Muscle of leg (tissue), 16 donors: ENCODE measurements at places on chromosomes 7 and 10.

DNA sequence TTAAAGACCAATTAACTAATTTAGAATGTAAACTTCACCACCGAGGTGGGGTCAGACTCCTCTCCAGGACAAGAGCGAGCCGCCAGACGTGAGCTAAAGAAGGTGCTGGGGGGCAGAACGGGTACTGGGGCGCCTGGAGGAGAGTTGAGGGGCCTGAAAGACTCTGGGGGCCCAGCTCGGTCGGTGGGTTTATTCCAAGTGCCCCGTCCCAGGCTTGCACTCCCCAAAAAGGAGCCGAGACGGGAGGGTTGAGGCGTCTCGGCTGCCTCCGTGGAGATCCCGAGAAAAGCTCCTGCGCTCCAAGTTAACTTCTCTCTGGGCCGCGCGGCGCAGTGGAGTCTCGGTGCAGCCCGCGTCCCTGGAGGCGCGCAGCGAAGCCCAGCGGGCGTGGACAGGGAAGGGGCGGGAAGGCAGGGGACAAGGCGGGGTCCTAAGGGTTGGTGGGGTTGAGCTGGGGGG, 553.3 kb downstream of the TFEC start:
- peak; percentile 40 for DNase-seq

DNA sequence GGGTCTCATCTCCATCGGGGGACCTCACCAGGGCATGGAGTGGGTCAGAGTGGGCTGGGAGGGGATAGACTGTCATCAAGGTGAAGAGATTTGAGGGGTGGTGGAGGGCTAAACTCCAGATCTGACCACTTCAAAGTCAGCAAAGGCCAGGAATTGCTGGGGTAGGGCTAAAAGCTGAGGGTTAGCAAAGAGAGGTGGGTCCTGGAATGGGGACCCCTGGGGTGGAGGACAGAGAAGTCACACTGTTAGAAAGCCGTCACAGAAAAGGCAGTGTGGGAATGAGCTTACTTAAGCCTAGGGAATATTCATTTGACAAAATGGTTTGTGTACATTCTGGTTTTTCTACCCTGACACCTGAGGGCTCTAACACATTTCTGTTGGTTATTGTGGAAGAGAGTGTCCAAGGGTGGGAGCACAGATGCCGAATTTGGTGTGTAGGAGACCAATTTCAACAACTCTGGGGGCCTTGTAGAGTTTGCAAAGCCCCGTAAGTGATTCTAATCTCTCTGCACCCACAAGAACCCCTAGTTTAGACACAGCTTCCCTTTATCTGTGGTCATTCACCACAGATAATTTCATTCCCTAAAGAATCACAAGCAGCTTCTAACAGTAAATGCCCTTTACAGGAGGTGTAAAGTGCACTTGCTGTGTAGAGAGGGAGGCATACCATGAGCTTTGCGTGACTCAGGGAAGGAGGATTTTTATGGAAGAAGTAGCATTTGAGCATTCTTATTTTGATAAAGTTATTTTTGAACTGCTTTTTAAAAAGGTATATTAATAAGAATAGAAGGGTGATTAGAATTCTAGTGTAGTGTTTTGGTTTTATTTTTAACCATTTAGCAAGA, 6.4 kb downstream of the FBH1 start:
- DNase-seq = no peak

DNA sequence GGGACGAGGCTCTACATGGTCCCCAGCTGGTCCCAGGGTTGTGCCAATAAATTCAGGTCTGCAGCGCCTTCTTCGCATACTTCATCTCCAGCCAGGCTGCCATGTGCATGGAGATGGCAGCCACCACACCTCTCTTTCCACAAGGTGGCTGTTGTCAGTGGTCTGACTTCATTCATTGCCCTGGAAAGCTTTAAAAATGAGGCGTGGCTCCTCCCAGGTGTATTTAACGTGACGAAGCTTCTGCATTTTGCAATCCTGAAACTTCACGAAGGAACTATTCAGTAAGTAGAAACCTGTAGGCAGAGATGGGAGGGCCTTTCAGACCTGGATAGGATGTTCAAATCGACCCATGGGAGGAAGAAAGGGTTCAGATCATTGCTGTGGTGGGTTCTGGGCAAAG, 53.7 kb downstream of the PFKFB3 start:
- no peak for DNase-seq

GRCh38 chr10:96743988-96744585, 23.8 kb upstream of the PIK3AP1 start:
- peak; percentile 25 for DNase-seq

DNA sequence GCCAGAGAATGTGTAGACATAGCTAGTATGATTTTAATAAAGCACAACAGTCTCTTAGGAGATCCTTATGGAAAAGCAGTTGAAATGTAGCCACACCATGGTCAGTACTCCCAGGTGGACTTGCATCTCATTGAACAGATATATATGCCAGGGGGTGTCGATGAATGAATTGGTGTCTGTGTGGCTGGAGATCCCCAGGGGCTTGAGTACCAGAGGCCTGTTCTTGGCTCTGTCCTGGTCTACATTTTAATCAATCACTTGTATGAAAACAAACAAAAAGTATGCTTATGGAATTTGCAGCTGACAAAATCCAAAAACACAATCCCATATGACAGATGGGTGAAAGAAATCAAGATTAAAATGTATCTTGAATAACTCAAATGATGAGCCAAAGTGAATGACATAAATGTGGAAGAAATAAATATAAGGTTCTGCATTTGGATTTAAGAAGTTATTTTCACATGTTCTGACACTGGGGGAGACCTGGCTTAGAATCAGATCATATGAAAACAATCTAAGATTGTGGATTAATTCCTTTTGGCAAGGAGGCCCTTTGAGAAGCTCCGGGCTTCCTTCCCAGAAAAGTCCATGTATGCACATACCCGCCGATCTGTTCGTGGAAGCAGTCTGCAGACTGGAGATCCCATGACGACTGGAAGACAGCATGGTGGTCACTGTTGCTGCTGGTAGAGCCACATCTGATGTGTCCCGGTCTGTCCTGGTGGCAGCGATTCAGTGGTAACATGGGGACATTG, 15.6 kb downstream of the CLEC2L start:
- DNase-seq = peak; percentile 96

DNA sequence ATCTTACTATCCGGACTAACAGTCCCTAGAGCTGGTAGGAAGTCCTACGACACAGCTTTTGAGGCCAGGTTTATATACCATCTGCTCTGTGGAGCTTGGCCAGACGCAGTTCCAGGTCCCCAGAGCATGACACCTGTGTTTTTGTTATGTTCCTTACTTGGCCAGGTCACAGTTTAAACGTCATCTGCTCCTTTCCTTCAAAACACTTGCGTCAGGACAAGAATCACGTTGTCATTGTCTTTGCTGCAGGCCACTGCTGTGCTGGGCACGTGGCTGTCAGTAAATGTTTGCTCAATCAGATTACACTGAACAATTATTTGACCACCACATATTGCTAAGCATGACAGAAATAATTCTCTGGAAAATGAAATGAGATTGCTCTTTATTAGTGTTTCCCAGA, 23.9 kb downstream of the SLC18A2 start:
- DNase-seq = no peak

GRCh38 chr7:117283371-117283770, 39.5 kb downstream of the WNT2 start:
- no peak for DNase-seq
